ENCODE measurements at places on chromosomes 7 and 10.

DNA sequence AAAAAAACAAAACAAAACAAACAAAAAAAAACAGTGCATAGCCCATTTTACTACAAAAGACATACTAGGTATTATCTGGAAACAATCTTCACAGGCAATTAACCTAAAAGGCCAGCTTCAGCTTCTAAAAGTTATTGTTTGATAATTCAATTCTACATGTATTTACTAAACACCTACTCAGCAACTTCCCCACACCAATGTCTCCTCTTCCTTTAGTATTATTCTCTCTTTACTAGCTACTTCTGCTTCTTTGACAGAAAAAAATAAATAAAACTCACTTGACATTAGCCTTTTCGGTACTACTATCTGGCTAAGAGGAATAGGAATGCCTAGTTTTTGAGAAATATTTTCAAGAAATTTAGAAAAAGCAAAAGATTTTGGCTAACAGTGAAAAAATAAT lies 2.8 kb downstream of the TM9SF3 start:
- DNase-seq: no peak

DNA sequence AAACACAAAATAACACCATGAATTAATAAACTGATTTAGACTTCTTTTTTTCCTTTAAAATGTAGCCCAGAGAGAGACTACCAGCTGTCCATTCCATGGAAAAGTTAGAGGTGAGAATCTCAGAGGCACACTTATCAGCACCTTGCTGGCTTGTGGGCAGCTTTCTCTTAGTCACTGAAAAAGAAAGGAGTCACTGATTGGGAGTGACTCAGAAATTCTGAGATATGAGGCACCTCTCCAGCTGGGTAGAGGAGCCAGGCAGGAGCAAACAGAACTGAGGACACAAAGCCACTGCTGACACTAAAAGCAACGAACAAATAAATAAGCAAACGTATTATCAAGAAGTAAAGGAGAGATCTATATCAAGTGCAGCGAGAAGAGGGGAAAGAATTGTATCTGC lies 310.6 kb downstream of the PARD3 start:
- DNase-seq: no peak

GRCh38 chr7:46133751-46134150 lies 212.7 kb upstream of the IGFBP3 start:
- no peak for DNase-seq

DNA sequence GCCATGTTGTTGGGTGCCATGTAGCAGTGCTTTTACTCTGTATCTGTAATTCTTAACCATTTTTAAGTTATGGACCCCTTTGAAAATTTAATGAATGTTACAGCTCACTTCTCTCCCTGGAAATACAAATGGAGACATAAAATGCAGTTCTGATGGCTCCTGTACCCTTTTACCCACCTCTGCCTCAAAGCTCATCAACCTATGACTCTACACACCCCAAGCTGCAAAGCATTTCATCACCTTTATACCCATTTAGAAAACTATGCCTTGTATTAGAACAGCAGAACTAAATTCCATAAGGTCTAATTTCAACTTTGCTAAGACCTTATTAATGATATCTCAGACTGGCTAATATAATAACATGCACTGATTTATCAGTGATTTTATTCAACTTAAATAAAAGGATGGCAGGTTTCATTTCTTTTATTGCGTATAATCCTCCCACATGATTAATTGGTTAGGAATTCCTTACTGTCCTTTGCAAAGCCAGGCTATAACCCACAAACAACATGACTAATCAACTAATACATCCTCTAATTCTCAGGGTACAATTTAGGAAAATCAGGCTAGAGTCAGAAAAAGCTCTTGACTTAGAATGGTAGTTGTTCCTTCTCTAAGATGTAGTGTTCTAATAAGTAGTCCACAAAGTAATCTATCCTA lies 68.1 kb downstream of the CPEB3 start:
- no peak for DNase-seq

DNA sequence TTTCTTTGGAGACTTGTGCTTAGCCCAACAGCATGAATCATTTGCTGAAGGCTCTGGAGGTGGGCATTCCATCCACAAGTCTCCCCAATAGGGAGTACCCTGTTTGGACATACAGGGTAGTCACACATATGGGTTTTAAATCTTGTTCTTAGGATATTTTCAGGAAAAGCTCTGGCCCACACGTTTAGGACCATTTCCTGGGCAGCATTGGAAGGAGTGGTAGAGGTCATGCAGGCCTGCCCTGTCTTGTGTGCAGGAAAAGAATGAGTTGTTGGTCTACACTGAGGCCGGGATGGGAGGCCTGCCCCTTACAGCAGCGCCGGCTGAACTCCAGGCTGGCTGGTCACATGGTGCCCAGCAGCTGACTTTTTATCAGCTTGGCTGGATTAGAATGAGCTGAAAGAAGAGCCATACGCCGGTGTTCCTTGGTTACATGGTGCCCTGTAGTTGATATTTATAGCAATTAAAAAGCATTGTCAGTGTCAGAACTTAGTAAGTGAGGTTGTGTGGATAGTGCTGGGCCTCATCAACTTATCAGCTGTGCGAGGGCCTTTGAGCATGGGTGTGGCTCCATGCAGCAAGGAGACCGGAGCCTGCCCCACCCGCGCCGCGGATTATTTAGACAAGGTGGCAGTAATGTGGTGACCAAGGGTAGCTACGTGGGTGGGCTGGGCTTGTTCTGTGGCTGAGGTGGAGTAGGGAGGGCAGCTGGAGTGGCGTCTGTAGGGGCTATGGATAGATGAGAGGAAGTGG lies 28.6 kb downstream of the OGDH start:
- no peak for DNase-seq

GRCh38 chr10:105398202-105398601 lies 757.1 kb downstream of the SORCS3 start:
- no peak for DNase-seq

GRCh38 chr10:59346321-59346720 lies 16.0 kb downstream of the FAM13C start:
- DNase-seq: no peak

GRCh38 chr10:51308116-51308515 lies 233.8 kb downstream of the PRKG1 start:
- DNase-seq: no peak

GRCh38 chr7:156950381-156950858 lies 908 bp downstream of the NOM1 start:
- no peak for DNase-seq

DNA sequence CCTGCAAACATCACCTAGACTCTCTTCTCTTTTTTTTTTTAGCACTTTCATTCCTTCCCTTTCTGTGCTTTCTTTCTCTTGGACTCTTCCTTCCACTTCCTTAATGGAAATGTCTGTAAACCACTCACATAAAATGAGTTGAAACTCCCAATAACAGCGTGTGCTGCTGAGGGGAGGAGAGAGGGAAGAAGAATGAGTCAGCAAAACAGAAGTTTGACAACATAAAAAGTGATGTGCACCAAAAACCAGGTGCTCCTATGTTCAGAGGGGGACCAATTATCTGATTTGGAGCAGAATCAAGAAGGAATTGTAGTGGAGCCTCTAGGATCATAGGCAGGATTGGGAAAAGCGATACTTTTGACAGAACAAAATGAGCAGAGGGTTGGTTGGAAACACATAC lies 712.1 kb upstream of the IGFBP3 start:
- no peak for DNase-seq

DNA sequence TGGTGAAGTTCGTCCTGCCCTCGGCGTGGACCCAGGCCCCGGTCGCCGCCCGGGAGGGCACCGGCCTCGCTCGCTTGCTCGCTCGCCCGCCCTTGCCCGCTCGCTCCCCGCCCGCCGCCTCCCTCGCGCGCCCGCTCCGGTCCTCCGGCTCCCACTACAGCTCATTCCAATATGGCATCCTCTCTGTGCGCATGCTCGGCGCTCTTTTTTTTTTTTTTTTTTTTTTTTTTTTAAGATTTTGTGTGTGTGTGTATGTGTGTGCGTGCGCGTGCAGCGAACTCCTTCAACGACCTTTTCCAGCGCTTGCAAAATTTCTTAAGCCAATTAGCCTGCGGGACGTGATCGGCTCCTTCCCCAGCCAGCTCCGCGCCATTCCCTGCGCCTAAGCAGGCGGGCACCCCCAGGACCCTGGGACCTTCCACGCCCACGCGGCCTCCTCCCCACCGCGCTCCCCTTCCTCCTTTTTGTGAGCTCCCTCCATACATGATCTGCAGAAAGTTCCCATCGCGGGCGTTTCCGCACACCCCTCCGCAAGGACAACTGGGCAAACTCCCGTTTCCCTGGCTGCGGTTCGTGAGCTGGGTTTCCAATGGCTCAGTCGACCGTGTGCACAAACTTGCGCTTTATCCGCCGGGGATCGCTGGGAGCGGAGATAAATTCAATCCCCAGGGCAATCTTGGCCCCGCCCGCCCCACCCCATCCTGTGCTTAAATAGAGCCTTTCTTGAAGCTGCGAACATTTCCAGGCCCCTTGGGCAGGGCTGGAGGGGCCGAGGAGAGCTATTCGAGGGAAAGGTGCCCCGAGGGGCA lies at the start of gene SFMBT2:
SFMBT2 (minus strand) TSS at position 173 of the 809 bp plus-strand sequence. CDS start 29,136 bp downstream, outside the sequence.
- DNase-seq: no peak
